ENCODE measurements at places on chromosomes 13 and 19.

- no peak for DNase-seq
These were observed 269.3 kb upstream of the MIR17HG start for GRCh38 chr13:91078093-91078679.

DNA sequence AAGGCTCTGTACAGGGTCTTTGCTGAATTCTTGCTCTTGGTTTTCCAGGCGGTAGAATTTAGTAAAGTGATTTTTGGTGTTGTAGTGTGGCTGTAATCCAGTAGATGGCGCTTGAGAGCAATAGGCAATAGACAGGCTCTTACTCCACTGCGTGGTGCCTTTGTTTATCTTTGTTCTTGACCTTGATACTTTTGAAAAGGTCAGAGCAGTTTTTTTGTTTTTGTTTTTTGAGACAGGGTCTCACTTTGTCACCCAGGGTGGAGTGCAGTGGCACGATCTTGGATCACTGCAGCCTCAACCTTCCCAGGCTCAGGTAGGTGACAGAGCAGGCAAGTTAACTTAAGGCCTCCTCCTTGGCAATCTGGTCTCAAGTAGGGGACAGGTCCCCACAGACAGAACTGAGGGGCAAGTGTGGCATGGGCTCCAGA is 12.2 kb upstream of the LILRA5 start:
- no peak for DNase-seq

- no peak for DNase-seq
These were observed 500 bp downstream of the AP3D1 start for GRCh38 chr19:2150794-2151338.

- DNase-seq, result no peak
These were observed 100.6 kb downstream of the PTPRS start for GRCh38 chr19:5240011-5240410.

DNA sequence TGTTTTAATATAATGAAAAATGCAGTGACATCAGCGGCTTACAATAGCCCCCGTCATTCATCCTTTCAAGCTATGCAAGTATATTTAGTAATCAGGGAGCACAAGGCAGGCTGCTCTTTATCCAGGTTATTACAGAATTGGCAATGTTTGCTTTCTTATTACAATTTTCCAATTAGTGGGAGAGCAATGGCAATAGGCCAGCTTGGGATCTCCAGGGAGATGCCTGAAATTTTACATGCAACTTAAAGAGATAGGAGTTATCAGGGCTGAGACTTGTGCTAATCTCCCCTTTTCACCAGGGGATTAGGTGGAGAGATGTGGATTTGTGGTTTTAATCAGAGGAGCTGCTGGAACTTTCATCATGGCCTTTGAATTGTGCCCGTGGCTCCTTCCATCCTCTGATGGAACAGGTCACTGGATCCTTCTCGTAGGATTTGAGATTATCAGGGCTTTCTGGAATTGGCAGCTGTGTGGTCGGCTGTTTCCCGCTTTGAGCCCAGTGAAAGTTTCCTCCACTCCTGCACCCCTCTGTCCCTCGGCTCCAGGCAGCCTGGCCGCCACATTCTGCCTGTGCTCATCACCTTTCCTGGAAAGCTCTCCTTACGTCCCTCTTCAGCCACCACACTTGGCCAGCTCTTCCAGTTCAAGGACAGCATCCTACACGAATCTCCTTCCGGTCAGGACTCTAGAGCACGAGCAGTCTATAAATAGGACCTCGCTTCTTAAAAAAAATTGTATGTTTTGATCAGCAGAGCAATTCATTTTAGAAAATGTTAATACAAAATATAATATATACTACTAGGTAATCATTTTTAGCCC is 47.0 kb downstream of the CBY2 start:
- DNase-seq, result no peak
